ENCODE measurements at places on chromosomes 3 and 15. TPM values are rescaled to one million over a fixed set of nuclear protein-coding genes. Genes with fewer than 3 reads are reported as not detected.

Gene PRSS50
- total RNA-seq, result not detected

Gene WDR93
- under 0.01 TPM for total RNA-seq

Gene LSAMP
- total RNA-seq, result 0.64 TPM

Gene TLR9
- total RNA-seq, result not detected

Gene AQP9
- total RNA-seq, result not detected

Gene PLA2G4B
- total RNA-seq, result 1.3 TPM

Gene CCR2
- total RNA-seq, result not detected

Gene IL17RE
- 0.64 TPM for total RNA-seq

Gene GCNT3
- under 0.01 TPM for total RNA-seq

Gene GOLGA8J
- not detected for total RNA-seq

Gene STARD9
- total RNA-seq, result 9.1 TPM

Gene SLC33A1
- total RNA-seq, result 46.7 TPM

Gene SAMMSON
- not detected for total RNA-seq

Gene GAP43
- total RNA-seq, result not detected

Gene GATA2
- total RNA-seq, result 26.7 TPM

Gene MME
- total RNA-seq, result 479 TPM

Gene GPR62
- total RNA-seq, result under 0.01 TPM

Gene IGSF10
- 0.97 TPM for total RNA-seq

Gene CCDC39
- under 0.01 TPM for total RNA-seq

Gene GRM7
- not detected for total RNA-seq

Data from fibroblast of villous mesenchyme (primary cell).